ENCODE measurements at places on chromosomes 5 and 9.

GRCh38 chr5:153866176-153866575 is 172.5 kb downstream of the FAM114A2 start:
- DNase-seq = no peak

DNA sequence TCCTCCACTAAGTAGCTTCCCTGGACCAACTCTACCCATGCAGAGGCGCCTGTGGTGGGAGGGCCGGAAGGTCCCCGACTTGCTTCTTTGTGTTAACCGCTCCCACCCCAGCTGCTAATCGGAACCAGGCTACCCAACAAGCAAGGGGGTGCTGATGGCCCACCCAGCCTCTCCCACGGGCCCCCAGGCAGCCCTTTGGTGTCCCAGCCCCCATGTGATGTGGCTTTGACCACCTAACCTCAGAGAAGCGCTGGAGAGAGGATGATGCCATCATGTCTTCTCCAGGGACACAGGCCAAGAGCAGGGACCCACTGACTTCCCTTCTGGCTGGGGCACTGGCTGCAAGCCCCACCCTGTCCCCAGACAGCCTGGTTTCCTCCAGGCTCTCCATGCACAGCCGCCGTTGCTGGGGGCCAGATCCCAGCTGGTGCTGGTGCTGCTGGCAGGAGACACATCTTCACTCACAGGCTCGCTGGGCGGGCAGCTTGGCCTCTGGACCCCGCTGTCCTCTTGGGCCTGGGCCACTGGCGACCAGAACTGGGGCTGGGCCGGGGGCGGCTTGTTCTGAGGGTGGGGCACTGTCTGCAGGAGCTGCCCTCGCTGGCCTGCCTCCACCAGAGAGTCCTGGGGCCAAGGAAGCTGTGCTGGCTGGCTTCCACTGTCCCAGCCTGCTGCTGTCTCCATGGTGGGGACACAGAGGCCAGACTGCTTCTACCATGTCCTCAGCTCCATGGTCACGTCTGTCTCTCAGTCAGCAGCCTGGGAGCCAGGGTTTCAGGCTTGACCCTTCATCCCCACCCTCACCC is 27.8 kb downstream of the LAMC3 start:
- no peak for DNase-seq

- no peak for DNase-seq
Measured at GRCh38 chr9:37413311-37413710, 9.2 kb upstream of the GRHPR start.

DNA sequence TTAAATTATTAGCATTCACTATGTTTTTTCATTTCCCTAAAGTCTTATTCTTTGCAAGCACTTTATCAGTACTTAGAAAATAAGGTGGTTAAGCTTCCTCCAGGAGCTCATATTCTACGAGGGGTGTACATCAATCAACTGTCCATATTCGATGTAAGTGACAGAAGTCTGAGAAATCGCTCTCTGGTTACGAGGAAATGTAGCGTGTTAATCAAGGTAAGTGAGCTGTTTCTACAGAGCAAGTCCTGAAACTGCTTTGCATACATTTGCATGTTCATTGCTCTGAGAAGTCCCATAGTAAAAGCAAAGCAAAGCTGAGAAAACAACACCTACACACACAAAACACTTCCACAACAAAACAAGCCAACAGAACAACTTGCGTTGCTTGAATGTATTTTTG is 893.9 kb upstream of the DMAC1 start:
- no peak for DNase-seq

GRCh38 chr5:74919487-74919886 is 53.3 kb upstream of the FAM169A start:
- peak; percentile 5 for DNase-seq

DNA sequence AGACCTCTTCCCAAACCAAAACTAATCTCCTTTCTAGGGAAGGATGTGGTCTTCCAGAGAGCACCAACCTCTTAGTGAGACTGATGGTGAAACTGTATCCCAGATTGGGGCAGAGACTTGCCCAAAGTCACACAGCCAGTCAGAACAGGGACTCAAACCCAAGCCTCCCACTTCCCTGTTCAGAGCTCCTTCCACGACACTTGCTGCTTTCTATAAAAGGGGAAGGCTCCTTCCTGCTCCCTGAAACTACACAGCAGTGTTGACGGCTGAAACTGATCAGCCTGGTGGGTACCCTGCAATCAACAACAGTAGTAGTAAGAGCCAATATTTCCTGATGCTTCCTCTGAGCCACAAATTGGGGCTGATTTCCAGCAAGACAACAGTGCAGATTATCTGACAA is 1.5 kb downstream of the TOR2A start:
- DNase-seq = no peak

DNA sequence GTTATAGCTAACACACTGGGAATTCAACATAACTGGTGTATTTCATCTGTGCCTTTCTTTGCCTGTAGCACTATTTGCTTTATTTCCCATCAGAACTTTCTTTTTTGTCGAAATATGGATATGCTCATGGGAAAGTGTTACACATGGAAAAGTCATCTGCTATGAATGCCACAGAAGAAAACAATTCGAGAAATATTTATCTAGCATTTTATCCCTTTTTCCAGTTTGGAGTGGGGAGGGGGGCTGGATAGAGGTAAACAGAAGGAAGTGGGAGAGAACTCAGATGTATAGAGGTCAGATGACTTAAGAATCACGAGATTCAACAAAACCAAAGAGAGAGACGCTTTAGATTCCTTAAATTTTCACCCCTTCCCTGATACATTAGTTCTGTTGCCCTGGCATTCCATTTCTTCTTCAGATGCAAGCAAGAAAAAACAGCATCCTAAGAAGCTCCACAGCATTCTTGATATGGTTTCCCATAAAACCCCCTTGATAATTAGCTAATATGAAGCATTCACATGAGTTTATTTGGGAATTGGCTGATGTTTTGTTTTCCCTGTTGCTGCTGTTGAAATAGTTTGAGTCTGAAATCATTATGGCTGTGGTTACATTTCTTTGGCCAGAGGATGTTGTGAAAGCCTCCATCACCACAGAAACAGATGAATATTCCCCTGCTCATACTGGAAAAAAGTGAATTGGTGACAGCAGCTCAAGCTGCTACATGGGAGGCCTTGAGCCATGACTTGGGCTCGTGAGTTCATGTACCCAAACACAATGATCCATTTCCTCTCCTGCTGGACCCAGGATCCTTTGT is 335.8 kb upstream of the DAB2 start:
- DNase-seq = peak; percentile 90

DNA sequence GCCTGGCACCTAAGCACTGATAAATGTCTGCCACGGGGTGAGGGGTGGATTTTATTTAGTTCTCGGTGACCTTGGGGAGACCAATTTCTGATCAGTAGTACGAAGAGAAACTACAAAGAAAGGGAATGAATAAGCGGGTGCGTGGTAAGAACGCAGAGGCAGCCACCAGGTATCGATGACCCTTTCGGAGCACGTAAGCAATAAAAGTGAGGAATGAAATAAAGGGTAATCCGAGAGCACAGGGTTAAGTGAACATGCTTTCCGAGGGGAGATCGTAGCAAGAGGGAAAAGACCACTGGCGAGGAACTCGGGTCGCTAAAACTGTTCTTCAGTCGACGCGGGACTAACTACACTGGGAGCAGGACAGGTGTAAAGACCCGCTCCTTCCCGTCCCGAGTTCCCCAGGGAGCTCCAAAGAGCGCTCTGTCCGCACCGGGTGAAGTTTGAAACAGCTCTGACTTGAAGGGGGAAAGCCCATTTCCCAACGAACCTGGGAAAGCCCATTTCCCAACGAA is 1.1 kb downstream of the ELOVL7 start:
- no peak for DNase-seq

DNA sequence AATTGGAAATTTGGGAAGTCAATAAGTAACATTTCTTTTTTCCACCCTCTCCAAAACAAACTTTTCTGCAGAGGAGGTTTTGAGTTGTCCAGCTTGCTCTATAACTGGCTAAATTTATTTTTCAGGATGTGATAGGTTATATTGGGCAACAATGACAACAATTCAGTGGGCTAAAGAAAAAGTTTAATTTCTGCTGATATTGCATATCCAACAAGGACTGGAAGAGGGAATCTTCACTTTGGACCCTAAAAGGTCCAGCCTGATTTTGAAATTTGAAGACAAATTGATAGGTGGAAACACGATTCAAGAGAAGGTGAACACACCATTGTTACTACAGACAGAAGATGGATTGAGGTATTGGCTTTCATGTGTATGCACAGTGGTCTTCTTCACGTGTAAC is 393.1 kb downstream of the BRINP1 start:
- no peak for DNase-seq

DNA sequence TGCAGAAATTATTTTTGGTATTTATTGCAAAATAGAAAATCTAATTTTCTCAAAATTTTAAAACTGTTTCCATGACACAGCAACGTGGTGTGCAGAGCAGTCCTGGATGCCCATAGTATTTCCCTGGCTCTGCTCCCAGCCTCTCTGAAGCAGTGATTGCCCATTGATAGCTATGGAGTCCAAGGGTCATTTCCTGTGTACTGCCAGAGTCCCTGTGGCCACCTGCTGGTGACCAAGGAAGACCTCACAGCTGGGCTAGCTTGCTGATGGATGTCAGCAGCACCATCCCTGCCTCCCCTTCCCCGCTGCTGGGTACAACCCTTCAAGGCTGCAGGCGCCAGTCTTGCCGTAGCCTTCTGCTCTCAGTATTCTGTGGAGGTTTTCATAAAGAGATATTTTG is 184.1 kb downstream of the DIRAS2 start:
- peak; percentile 72 for DNase-seq

GRCh38 chr5:176342766-176343458 is 18.7 kb downstream of the KIAA1191 start:
- no peak for DNase-seq

DNA sequence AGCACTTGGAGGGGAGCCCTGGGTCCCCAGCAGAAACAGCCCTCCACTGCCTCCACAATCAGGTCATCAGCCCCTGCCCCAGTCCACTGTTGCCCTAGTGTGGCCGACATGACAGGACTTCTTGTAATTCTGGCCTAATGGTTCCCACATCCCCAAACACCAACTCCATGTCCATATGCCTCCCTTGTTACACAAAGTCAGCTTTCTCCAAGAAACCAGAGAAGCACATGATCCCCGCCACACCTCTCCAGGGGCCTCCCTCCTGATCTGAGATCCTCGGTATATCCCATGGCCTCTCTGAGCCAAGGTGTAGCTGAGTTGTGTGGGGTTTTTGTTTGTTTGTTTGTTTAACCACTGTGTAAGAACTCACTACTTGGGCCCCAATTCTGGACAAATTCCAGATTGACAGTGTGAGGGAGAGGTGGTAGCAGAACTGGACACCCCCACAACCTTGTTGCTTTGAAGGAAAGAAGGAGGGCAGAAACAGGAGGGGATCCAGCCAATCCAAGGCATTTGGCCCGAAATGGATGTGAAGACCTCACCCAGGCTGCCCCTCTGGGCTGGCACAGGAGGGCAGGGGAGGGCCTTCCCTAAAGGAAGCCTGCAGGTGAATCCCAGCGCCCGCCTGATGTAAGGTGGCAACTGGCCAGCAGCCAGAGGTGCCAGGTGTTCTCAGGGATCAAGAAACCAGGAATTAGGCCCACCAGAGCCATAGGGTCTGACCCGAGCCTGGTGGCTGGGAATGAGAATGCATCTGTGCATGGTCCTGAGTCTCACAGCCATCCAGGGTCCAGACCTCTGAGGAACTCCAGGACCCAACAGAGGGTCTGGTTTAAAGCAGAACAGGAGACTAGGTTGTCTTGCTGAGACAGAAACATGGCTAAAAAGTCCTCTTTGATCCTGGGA is 13.4 kb downstream of the IRF1 start:
- no peak for DNase-seq

- DNase-seq = no peak
Measured at GRCh38 chr5:149401051-149401450, 22.0 kb upstream of the IL17B start.

DNA sequence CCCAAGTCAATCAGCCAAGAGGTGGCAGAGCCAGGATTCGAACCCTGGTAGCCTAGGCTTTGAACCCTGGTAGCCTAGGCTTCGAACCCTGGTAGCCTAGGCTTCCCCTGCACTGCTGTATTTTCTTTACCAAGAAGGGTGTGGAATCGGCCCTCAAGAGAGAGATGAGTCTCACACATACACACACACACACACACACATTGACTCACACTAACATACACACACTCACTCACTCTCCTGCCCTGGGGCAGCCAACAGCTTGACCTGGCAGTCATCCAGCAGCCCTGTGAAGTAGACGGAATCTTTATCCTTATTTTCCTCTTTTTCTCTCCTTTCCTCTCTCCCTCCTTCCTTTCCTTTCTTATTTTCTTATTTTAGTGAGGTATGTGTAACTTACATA is 55.4 kb upstream of the RPL26L1 start:
- DNase-seq = peak; percentile 93

DNA sequence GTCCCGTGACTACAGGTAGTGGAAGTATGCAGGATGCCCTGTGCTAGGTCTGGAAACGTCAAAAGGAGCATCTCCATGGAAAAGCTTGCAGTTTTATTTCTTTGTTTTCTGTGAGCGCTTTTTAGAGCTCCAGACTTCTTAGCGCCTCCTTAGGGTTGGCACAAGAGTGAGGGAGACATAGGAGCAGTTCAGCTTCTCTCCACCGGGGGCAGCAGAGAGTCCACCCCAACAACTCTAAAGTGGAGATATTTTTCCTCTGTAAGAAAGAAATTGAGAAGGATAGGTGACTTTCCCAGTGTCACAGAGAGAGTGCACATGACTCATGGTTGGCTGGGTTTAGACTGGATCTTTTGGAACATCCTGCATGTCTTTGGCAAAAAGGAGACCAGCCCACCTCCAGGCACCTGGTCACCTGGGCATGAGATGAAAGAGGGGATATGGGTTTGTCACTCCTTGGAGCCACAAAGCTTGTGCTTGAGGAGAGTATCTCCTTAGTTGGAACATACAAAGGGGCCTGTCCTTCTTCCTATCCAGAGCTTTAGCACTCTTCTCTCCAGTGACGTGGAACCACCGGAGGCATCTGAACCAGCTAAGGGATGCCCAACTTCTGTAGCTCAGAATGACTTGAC is 637.7 kb downstream of the SEMA5A start:
- DNase-seq = peak; percentile 72

GRCh38 chr5:540071-540905 is 16.0 kb upstream of the SLC9A3 start:
- no peak for DNase-seq

DNA sequence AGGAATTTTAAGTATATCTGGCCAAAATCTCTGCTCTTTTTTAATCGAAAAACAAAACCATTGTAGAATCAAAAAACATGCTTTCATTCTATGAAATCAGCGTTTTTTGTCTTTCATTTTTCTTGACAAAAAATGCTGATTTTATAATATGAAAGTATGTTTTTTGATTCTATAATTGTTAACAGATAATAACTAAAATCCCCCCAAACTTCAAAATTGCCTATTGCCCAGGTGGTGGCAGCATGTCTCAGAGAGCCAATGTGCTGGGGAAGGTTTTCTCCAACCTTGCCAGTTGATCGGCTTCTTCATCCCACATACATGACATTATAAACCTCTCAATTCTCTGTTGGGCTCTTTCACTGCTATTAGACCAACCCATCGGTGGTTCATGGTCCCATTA is 5.1 kb upstream of the SMIM15 start:
- DNase-seq = no peak

- no peak for DNase-seq
Measured at GRCh38 chr9:112894041-112894440, 3.4 kb upstream of the SLC46A2 start.

DNA sequence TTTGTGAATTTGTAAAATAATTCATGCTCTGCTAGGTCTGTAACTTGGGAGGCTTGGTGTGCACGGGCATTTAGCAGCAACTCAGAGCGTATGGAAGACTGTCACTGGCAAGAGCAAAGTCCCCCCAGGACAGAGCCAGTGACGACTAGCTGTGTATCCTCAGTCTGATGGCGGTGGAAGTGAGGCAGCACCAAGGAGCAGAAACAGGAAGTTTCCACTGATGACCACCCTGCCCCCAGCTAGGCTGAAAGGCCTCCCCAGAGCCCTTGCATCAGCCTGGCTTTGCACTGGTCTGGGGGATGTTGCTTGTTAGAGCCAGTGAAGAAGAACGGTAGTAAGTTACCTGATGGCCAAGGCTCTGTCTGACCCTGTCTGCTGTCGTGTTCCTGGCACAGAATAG is 66.8 kb upstream of the ABL1 start:
- peak; percentile 38 for DNase-seq

Measured in RCC 7860 (cell line).